Pancreas (tissue), 10 donors: ENCODE measurements at places on chromosomes 5 and 9.

- peaks cover 29% of the 10 kb centered on the region for H3K4me1 ChIP-seq
- no peaks in the 10 kb centered on the region for H3K27me3 ChIP-seq
- H3K4me3 ChIP-seq = no peak overlapping the region
- H3K36me3 ChIP-seq = no peaks in the 10 kb centered on the region
Observed at GRCh38 chr9:89634995-89635742, 30.4 kb downstream of the GADD45G start.

DNA sequence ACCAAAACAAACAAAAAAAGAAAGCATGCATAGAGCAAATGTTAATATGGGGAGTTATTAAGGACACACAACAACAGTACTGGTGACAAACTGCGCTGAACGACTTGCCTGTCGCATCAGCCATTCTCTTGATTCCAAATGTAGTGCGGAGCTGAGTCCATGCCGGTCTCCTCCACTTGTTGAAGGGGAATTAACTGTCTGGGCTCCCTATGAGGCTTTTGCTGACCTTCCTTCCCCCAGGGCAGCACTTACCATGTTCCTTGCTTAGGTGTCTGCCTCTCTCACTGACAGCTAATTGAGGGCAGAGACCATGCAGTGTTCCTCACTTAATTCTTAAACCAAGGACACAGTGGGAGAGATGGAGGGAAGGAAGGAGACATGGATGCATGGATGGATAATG is 40.8 kb upstream of the FAT2 start:
- no peak for DNase-seq
- no peak overlapping the region for H3K4me3 ChIP-seq
- H3K27me3 ChIP-seq = no peaks in the 10 kb centered on the region

DNA sequence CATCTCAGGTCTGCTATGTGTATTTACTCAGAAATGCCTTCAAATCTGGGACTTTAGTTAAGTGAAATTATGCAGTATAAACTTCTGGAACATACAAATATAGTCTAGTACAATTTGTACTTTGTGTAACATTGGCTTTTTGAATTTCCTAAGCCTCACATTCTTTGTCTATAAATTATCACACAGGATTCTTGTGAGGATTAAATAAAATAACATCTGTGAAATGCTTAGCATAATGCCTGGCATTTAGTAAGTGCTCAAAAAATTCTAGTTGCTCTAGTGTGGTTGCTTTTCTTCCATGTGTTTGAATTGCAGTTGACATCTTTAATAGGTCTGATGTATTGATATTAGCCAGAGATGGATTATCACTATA is 2.6 kb downstream of the HMMR start:
- H3K27me3 ChIP-seq = no peaks in the 10 kb centered on the region
- DNase-seq = no peak
- H3K4me3 ChIP-seq = no peak overlapping the region
- H3K36me3 ChIP-seq = no peaks in the 10 kb centered on the region
- no peak overlapping the region for H3K27ac ChIP-seq

GRCh38 chr5:138138949-138139780 is at the start of gene NME5:
Gene NME5, minus strand, starts transcription at chr5:138139428. Its CDS starts 648 bp downstream, at chr5:138138780.
- H3K4me3 ChIP-seq = peak within 1 kb of the TSS; percentile 53
- no peaks in the 10 kb centered on the region for H3K36me3 ChIP-seq
- no peak within 1 kb of the TSS for H3K27ac ChIP-seq
- H3K27me3 ChIP-seq = no peaks in the 10 kb centered on the region

DNA sequence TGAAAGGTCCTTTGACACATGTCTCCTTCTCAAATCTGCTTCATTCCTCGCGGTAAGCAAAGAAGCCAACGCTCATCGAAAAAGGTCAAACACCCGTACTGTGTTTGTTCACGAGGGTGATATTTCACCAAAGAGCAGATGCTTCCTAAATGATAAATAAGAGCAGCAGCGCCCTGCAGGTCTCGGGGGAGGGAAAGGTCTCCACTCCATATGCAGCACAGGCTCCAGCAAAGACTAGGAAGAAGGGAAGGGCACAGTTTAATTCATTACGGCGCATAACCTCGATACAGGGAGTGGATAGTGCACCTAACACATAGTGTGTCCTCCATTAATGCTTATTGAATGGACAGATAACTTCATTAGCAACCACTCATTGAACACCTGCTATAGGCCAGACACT is 593.3 kb downstream of the CDK5RAP2 start:
- no peak overlapping the region for H3K4me3 ChIP-seq
- DNase-seq = no peak
- H3K27me3 ChIP-seq = no peaks in the 10 kb centered on the region

DNA sequence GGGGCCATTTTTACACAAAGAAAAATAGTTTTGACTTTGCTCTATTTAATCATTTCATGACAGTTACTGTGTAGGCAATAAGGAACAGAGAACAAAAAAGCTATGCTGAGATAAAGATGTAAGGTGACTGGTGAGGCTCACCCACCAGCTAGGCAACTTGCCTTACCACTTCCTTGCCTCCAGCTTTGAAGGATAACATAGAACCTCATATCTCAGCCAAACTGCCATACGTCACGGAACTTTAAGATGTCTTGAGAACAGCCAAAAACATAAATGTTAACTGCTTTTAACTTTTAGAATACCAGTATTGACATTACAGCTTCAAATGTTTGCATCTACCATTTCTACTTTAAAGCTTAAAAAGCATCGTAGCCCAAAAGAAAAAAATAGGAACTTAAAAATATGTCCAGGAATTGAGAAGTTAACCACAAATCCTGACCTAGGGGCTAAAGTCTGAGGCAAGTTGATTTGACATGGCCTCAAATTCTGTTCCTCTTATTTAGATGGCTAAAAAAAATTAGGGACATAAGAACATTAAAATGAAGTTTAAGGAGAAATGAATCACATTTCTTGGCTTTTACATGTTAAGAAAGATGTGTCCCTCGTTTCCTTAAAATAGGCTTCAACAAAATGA is 7.7 kb upstream of the GCNT4 start:
- H3K27me3 ChIP-seq = no peaks in the 10 kb centered on the region
- no peak for DNase-seq
- no peak overlapping the region for H3K4me3 ChIP-seq
- H3K36me3 ChIP-seq = no peaks in the 10 kb centered on the region

GRCh38 chr5:17401470-17402288 is 96.4 kb upstream of the TAF11L2 start:
- H3K27ac ChIP-seq = no peak overlapping the region
- no peak for DNase-seq
- no peaks in the 10 kb centered on the region for H3K4me1 ChIP-seq
- H3K4me3 ChIP-seq = no peak overlapping the region
- H3K36me3 ChIP-seq = no peaks in the 10 kb centered on the region
- H3K27me3 ChIP-seq = peaks cover 9% of the 10 kb centered on the region

- H3K27me3 ChIP-seq = no peaks in the 10 kb centered on the region
- H3K4me1 ChIP-seq = no peaks in the 10 kb centered on the region
- H3K27ac ChIP-seq = no peak overlapping the region
- H3K36me3 ChIP-seq = no peaks in the 10 kb centered on the region
- no peak for DNase-seq
Observed at GRCh38 chr5:116578676-116579075, 4.1 kb upstream of the SEMA6A start.

GRCh38 chr5:645421-645820 is 33.3 kb downstream of the CEP72 start:
- peaks cover 6% of the 10 kb centered on the region for H3K36me3 ChIP-seq
- no peaks in the 10 kb centered on the region for H3K4me1 ChIP-seq
- H3K27ac ChIP-seq = no peak overlapping the region
- DNase-seq = no peak

DNA sequence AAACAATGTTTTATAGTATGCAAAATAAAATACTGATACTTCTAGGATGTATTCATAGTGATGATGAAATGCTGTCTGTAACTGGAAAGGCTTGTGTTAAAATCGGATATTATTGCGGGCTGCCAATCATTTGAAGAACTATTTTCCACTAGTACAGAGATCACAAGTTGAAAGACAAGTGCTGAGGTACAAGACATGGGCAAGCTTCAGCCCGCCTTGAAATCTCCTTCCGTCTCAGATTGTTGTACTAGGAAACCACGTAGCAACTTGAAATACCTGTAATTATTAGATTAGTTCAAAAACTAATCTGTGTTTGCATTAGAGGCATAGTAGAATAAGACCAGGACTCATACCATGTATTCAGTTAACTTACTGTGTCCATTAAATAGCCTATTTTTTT is 218.2 kb downstream of the ARHGEF28 start:
- H3K27ac ChIP-seq = no peak overlapping the region
- H3K4me1 ChIP-seq = no peaks in the 10 kb centered on the region
- H3K36me3 ChIP-seq = no peaks in the 10 kb centered on the region
- no peak for DNase-seq
- H3K27me3 ChIP-seq = no peaks in the 10 kb centered on the region

DNA sequence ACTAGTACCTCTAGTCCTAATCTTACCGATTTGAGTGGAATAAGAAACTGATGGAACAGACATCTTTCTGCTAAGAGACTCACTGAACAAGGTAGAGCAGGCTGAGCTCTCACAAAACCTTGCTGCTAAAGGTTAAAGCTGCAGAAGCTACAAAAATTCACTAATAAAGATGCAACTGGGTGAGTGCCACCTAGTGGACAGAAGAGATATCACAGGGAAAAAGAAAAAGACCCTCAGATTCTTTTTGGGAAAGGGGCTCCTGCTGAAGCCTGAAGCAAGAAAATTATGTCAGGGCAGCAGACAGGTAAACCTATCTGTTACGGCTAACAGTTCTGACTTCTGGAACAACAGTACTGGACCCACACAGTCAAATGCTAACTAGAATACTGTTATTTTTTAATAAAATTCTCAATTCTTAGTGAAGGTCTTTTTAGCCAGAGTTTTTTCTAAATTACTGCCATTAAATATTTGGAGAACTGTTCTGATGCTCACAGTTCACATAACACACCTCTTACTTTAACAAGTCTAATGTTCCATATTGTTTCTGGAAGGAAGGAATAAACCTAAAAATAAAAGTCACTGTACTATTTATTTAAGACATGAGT is 51.2 kb downstream of the DIAPH1 start:
- no peak for DNase-seq
- no peak overlapping the region for H3K4me3 ChIP-seq
- no peaks in the 10 kb centered on the region for H3K27me3 ChIP-seq
- H3K36me3 ChIP-seq = peaks cover 34% of the 10 kb centered on the region
- no peak overlapping the region for H3K27ac ChIP-seq

- no peaks in the 10 kb centered on the region for H3K4me1 ChIP-seq
- DNase-seq = no peak
- no peak overlapping the region for H3K27ac ChIP-seq
- H3K27me3 ChIP-seq = no peaks in the 10 kb centered on the region
- H3K36me3 ChIP-seq = no peaks in the 10 kb centered on the region
- H3K4me3 ChIP-seq = no peak overlapping the region
Observed at GRCh38 chr9:19456996-19457692, 48.3 kb downstream of the ACER2 start.

GRCh38 chr9:101995231-101995630 is 256.8 kb upstream of the GRIN3A start:
- no peak overlapping the region for H3K4me3 ChIP-seq
- H3K36me3 ChIP-seq = no peaks in the 10 kb centered on the region
- no peaks in the 10 kb centered on the region for H3K4me1 ChIP-seq

DNA sequence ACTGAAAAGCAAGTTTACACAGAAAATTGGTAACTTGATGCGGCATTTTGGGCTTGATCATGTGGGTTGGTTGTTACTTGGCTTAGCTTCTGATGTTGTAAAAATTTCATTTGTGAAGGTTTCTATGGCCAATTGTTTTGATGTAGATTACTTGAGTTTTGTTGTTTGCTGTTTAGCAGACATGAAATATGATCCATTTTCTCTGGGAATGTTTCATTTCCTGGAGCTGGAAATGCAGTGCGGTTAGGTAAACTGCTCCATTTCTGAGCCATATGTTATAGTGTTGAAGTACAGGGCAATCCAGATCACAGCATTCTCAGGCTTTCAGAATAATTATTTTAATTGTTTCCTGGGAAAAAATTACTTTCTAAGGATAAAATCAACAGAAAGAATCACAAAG is 396.9 kb downstream of the ENC1 start:
- no peak overlapping the region for H3K27ac ChIP-seq
- H3K4me3 ChIP-seq = no peak overlapping the region
- no peaks in the 10 kb centered on the region for H3K36me3 ChIP-seq
- no peaks in the 10 kb centered on the region for H3K27me3 ChIP-seq

DNA sequence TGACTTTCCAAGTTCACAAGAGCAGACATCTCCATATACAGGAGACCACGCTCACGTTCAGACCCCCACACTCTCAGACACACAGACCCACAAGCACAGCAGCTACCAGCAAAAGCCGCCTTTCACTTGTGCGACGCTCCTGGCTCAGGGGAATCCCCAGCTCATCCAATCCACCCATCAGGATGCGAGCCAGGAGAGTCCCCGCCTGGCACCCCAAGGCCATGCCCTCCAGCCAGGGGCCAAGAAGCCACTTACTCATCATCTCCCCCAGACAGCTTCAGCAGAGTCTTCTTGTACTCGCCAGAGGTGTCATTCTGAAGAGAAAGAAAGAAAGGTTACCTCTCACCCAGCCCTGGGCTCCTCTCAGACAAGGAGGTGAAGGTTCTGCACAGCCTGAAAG is 29.7 kb downstream of the ANXA6 start:
- no peak overlapping the region for H3K4me3 ChIP-seq
- H3K4me1 ChIP-seq = no peaks in the 10 kb centered on the region
- H3K27ac ChIP-seq = no peak overlapping the region
- H3K36me3 ChIP-seq = no peaks in the 10 kb centered on the region

DNA sequence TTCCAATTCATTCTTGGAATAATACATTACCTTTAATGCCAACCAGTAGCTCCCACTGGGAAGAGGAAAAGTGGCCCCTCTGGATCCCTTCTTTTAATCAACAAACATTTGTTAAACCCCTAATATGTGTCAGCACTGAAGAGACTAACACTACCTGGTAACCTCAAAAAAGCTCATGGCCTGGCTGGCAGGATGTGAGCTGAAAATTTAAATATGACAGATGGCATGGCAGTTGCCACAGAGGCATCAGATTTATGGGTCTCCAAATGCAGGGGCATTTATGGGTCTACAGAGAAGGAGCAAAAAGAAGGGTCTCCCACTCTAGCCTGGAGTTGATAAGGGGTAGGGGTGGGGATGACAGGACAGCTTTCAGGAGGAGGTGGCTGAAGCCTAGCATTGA is 12.5 kb downstream of the DNAH5 start:
- no peaks in the 10 kb centered on the region for H3K36me3 ChIP-seq
- no peak overlapping the region for H3K27ac ChIP-seq
- H3K4me1 ChIP-seq = no peaks in the 10 kb centered on the region
- no peaks in the 10 kb centered on the region for H3K27me3 ChIP-seq
- no peak for DNase-seq

DNA sequence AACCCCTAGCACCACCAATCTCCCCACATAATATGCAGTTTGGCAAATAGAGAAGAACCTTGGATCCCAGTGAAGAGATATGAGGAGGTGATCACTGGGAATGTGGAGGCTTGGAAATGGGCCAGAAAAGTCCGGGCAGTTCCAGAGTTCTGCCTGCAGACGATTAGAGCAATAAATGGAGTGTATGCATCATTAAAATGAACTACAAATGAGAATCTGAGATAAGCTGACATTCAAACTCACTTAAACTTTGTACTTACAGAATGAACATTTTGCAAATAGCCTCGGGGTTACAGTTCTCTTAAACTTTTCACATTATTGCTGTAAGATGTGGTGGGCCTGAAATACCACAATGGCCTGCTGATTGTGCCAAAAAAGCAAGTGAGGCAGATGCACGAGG is 23.0 kb upstream of the LHFPL2 start:
- DNase-seq = no peak
- H3K4me3 ChIP-seq = no peak overlapping the region
- H3K36me3 ChIP-seq = no peaks in the 10 kb centered on the region
- H3K27ac ChIP-seq = no peak overlapping the region
